ENCODE measurements at places on chromosomes 6 and 20.

GRCh38 chr6:125503181-125503580 is 201.4 kb upstream of the HDDC2 start:
- DNase-seq: no peak

DNA sequence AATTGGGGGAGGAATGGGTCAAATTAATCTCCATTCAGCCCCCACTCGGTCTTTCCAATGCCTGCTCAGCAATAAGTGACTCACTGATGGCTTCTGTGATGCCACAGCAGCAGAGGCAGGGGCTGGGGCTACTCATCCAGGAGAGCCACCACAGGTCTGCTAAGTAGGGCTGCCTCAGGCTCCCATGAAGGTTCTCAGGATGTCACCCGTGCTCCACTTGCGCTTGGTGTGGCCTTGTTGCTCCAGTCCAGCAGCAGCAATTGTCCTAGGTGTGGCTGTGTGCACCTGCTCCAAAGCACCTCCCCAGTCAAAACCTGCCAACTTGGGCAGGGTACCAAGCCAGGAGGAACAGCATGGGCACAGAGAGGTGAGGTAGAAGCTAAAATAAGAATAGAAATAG is 627 bp upstream of the LY6G6C start:
- no peak for DNase-seq

DNA sequence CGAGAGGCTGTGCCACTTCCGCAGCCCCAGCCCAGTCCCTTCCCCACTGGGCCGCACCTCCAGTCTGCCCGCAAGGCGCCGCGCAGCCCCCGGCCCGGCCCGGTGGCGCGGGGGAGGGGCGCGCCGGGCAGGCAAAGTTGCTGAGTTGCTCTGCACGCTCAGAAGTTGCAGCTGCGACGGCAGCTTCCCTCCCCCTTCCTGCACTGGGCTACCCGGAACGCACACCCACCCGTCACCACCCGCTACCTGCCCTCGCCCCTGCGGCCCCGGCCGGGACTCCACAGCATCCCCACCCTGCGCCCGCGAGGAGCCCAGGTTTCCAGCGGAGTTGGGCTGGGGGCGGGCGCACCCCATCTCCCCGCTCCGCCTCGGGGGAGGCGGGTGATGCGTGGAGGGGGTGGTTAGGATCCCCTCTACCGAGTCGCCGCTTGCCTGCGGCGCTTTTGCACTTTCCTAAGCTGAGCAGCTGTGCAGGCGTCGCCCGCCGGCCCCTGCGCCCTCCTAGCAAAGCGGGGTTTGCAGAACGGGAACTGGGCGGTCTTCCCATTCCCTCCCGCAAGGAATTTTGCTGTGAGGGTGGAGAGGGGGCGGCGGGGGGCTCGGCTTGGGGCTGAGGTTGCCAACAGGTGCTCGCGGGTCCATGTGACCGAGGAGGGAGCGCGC is 55.9 kb upstream of the RREB1 start:
- peak; percentile 61 for DNase-seq

GRCh38 chr6:139442188-139442671 is 67.8 kb upstream of the CITED2 start:
- no peak for DNase-seq

DNA sequence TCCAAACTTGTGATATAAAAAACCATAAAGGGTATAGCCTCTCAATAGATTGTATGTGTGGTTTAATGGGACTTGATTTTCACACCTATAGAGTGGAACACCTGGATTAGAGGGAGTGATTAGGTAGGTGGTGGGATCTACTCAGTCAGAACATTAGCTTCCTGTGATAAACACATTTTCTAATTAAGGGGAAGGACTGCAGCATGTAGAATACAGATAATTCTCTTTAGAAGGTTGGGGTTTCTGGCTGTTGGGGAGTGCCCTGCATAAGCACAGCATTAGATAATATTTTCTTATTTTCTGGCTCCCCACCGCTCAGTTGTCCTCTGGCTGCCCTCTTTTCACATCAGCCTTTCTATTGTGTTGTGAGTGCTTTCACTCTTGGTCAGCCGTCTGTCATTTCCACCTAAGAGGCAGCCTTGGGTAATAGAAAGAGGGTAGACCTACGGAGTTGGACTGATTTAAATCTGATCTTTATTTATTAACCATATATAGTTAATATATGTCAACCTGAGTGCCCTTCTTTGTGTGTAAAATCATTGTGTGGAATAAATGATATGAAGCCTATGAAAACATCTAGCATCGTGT is 8.0 kb downstream of the CSE1L start:
- no peak for DNase-seq

DNA sequence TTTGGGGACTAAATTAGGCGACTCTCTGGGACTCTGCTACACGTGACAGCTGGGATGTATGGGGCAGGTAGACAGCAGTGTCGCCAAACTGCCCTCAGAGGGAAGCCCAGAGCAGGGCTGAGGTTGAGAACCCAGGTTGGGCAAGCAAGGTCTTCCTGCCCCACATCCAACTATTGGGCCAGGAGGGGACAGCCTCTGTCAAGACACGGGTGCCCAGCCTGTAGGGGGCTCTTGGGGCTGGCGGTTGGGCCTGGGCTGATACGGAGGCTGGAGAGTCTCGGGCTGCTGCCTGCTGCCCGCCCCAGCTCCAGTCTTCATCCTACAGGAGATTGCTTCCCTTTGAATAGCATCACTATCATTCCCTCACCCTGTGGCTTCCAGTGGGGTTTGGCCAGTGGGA is 33.3 kb downstream of the CPNE5 start:
- no peak for DNase-seq

- DNase-seq: no peak
Observed at GRCh38 chr20:37915434-37915787, 12.5 kb downstream of the VSTM2L start.

DNA sequence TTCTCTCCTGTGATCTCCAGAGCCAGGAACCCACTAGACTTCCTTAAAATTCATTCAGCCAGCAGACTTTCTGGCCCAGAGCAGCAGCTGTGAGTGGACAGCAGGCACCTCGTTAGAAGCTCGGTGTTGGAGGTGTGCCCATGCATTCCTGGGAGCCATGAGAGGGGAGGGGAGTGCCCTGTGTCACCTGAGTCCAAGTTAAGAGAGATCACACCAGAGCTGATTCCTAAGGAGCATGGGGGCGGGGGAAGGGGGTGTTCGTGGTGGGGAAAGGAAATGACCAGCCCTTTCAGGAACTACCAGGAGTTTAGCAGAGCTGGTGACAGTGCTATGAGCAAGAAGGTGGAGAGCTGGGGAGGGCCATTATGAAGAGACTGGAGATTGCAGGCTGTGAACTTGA is 46.9 kb downstream of the GFRA4 start:
- DNase-seq: no peak

- no peak for DNase-seq
Observed at GRCh38 chr6:39166912-39167290, 51.9 kb upstream of the SAYSD1 start.

- no peak for DNase-seq
Observed at GRCh38 chr20:49790077-49790798, 22.4 kb upstream of the SLC9A8 start.

- DNase-seq: no peak
Observed at GRCh38 chr6:155272353-155273232, 8.8 kb downstream of the CLDN20 start.

GRCh38 chr6:166638573-166638964 is 11.5 kb upstream of the RPS6KA2 start:
- DNase-seq: no peak

GRCh38 chr20:45311589-45312211 is 3.6 kb upstream of the MATN4 start:
- peak; percentile 75 for DNase-seq

- no peak for DNase-seq
Observed at GRCh38 chr6:30709101-30709868, 7.8 kb downstream of the MDC1 start.

DNA sequence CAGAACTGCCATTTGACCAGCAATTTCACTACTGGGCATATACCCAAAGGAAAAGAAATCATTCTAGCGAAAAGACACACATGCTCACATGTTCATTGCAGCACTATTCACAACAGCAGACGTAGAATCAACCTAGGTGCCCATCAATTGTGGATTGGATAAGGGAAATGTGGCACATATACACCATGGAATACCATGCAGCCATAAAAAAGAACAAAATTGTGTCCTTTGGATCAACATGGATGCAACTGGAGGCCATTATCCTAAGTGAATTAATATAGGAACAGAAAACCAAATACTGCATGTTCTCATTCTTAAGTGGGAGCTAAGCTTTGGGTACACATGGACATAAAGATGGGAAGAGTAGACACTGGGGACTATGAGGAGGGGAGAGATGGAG is 16.1 kb downstream of the RAET1E start:
- DNase-seq: no peak

DNA sequence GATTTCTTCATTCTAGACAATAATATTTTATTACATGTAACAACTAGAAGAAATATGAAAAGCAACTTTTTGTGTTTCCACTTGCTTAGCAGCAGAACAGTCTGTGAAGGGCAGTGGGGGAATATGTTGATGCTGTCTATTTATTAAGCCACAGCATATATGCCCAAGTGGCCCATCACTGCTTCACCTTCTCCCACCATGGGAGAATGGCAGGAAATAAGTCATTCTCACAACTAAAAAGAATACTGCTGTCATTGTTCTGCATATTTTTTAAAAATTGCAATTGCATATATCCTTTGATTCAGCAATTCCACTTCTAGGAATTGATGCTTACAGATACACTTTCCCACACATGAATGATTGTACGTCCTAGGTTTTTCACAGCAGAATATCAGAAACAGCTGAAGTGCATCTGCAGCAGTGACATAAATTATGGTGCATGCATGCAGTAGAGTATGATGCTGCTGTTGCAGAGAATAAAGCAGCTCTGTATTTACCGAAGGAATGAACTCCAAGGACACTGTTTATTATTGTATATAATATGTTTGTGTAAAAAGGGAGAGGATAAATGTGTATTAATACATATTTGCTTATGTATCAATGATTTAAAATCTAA is 26.8 kb downstream of the KIF3B start:
- DNase-seq: no peak

DNA sequence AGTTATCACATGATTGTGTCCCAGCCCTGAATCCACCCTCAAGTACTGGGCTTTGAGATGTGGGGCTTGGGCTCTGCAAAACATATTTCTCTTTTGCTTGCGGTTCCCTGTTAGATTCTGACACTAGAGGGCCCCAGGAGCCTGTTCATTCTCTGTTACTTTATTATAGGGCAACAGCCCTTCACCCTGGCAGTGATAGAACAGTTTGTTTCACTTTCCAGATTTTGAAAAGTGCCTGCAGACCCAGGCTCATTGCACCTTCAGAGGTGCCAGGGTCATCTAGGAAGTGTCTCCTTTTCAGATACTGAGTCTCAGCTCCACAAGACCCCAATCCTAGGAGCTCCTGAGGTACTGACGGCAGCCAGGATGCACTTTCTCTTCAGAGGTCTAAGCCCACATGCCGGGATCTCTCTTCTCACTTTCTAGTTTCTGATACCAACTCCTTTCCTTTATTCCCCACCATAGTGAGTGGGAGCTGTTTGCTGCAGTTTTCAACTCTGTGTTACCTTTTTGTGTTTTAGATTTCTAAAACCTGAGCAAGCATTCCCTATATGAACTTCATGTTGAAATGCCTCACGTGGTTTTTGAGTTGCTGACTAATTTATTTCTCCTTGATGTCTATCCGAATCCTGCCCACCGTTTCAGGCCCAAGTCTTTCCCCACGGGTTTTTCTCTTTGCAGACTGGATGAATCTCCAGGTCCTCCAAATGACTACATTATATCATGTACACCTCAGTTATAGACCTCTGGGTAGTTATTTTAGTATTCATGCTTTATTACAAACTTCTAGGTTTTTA is 10.9 kb downstream of the ABT1 start:
- peak; percentile 36 for DNase-seq

- DNase-seq: no peak
Observed at GRCh38 chr6:53795340-53795701, 516 bp downstream of the LRRC1 start.
